Epithelial cell of esophagus (primary cell): ENCODE measurements at places on chromosomes 6 and 20.
A peak's percentile ranks its signal among the peaks of the same experiment; 100 is the strongest.

DNA sequence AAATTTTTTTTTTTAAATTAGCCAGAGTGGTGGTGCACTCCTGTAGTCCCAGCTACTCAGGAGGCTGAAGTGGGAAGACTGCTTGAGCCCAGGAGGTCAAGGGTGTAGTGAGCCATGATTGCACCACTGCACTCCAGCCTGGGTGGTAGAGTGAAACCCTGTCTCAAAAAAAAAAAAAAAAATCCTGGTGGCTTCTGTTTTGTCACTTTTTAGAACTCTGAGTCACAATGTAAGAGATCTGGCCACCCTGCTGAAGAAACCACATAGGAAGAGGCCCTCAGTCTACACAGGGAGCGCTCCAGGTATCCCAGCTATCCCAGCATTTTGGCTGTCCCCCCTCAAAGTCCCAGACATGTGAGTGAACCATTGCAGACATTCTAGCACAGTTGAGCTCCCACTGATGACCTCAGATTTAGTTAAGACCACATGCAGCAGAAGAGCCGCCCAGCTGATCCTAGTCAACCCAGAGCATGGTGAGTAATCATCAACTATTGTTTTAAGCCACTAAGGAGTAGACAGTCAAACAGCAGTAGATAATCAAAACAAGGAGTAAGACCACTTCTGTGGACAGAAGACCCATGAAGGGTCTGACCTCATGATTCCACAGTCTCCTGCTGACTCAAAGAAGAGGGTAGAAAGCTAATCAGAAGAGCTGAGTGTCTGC is 12.7 kb upstream of the ARFGEF2 start:
- no peak for DNase-seq

GRCh38 chr6:14505401-14505800 is 387.8 kb downstream of the CD83 start:
- DNase-seq: no peak

DNA sequence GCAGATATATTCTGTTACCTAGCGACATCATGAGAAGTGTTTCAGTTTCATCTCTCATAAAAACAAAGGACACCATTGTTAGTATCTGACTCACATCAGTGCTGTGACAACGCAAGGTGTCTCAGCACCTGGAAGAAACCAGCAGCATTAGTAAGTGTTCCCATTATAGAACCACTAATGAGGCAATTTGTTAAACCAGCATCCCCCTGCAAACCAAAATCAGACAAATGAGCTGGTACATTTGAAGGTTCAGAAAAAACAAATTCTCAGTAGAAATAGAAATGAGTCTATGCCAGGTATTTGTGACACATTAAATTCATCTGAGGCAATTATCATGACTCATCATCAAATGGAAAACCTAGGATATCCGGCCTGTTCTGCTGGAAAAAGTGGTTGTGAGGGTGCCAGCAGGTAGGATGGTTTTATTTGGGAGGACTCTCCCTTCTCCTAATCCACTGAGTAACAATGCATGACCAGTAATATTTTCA is 151.7 kb downstream of the TMEM200A start:
- peak; percentile 66 for DNase-seq

DNA sequence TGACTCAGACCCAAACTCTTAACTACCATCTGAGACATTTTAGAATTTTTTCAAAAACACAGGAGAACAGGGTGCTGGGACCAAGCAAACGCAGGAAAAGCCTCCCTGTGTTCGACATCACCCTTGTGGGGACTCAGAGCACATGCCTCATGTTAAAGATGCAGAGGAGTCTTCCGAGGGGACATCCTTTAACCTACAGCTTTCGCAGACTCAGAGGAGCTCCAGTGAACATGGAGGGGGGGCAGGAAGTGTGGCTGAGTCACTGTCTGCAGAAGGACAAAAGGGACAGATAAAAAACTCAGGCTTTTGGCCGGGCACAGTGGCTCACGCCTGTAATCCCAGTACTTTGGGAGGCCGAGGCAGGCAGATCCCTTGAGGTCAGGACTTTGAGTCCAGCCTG is 15.1 kb downstream of the BMP7 start:
- DNase-seq: no peak

DNA sequence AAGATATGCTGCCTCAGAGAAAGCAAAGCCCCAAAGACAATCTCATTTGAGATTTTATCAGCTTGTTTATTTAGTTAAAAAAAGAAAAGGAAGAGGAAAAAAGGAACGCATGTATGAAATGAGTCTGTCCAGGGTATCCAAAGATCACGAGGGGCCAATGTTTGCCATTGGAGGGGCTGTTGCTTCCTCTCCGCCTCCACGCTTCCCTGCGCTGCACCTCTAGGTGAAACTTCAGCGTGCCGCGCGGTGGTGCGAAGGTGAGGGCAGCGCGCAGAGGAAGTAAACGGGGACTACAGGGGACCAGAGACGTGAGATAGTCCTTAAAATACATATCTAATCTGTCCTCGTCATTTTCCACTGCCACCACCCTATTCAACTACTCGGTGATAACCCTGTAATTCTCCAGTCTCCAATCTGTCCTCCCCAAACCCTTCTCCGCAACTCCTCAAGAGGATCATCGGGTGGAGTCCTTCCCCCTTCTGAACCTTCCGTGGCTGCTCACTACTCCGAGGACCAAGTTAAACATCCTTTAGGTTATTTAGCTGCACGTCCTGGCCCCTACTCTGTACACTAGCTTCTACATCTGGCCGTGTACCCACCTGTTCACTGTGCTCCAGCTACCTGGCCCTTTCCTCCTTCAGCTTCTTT is 1.1 kb upstream of the DCBLD1 start:
- DNase-seq: no peak

- no peak for DNase-seq
These were observed 5.0 kb upstream of the PXDC1 start for GRCh38 chr6:3756546-3756945.

DNA sequence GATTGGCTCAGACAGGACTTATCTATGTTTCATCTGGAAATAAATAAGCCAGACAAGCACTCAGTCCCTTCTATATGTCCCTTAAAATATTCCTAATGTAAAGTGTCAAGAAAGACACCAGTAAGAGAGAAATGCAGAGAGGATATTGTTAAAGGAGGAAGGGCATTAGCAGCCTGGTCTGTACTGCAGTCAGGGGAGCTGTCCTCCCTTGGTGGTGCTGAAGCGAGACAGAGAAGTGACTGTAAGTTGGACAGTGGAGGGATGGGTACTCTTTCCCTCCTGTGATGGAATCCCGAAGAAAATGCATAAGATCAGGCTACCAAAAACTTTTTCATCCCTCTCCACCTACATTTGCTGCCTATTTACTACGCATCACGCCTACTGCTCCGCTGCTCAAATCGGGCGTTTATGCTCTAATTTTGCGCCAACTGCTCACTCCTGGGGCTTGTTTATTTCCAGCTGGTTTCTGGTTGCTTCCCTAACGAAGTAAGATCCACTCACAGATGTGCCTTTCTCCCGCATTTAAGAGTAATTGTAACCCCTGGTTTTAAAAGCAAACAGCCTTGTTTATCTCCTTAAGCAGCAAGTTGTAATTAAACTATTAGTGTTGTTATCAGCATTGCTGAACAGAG is 35.2 kb downstream of the PHACTR1 start:
- peak; percentile 70 for DNase-seq

DNA sequence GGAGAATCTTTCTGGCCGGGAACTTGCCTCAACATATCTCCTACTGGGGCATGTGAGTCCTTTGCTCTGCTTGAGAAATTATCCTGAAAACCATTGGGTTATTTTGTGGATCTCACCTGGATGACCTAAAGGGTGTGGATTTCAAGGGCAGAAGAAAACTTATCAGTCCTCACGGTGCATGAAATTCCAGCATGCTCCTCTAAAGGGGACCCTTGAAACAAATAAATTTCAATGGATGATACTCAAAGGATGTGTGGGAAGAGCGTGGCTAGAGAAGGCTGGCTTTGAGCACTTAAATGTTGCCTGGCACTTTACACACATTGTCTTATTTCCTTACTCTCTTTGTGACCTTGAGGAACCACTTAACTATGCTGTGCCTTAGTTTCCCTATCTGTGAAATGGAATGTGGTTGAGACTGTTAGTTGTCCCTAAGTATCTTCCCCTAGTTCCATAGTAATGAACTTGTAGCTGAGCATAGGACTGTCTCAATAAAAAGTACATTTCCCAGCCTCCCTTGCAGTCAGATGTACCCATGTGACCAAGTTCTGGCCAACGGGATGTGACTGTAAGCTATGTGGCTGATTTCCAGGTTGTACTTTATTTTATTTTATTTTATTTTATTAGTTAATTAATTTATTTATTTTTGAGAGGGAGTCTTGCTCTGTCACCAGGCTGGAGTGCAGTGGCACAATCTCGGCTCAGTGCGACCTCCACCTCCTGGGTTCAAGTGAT is 81.9 kb upstream of the PTPN1 start:
- no peak for DNase-seq

DNA sequence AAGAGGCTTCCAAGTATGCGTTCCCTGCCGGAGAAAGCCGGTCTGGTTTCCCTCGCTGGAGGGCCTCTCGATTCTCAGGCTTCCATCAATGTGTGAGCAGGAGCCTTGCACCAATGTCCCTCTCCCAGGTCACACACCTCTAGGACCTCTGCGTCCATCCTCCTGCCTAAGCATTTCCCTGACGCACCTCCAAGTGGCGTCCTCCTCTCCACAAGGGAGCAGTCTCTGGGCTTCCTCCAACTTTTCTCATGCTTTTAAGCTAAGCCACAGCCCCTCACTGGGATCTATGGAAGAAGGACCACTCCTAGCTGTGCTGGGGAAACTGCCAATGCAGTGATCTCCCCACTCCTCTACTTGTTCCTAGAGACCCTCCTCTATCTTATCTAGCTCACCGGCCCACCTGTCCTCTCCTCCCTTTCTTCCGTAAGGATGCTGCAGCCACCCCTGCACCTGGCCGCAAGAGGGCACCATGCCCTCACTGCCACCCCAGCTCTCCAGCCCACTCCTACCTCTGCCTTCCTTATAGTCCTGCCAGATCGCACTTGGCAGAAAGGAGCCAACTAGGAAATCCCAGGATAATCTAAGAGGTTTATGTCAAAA is 258.7 kb downstream of the LRFN2 start:
- peak; percentile 66 for DNase-seq

GRCh38 chr6:117559299-117559698 is 43.0 kb downstream of the GOPC start:
- no peak for DNase-seq

- DNase-seq: peak; percentile 94
These were observed 83.4 kb upstream of the NEDD9 start for GRCh38 chr6:11315743-11316437.

DNA sequence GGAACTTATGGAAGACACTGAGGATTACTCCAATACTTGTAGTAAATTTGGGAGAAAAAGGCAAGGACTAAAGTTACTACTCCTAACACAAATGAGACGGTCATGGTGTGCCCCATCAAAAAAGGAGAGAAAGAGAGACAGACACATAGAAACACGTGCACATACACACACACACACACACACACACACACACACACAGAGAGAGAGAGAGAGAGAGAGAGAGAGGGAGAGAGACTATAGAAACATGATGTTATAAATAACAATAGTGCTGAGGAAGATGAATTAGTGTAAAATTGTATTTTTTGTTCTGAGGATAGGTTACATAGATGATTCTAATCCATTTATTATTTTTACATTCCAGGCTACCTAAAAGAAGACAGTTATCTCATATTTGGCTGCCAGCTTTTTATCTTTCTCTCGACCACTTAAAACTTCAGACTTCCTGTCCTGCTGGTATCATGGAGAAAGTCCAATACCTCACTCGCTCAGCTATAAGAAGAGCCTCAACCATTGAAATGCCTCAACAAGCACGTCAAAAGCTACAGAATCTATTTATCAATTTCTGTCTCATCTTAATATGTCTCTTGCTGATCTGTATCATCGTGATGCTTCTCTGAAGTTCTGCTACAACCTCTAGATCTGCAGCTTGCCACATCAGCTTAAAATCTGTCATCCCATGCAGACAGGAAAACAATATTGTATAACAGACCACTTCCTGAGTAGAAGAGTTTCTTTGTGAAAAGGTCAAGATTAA is 10.5 kb downstream of the PLN start:
- no peak for DNase-seq

DNA sequence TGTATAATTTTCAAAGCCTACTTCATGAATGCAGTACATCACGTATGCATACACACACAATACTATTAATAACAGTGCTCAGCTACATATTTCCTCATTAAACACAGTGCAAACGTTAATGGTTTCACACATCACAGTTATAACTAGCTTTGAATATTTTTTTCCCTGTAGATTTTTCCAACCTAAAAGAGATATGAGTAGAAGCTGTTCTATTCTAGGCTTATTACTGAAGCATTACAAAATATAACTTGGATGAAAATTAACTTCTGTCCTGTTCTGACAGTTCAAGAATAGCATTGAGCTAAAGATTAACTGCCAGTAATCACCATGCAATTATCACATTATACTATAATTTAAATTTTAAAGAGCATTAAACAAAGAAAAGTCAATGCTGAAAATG is 6.2 kb downstream of the LMBRD1 start:
- DNase-seq: no peak

- no peak for DNase-seq
These were observed 24.4 kb downstream of the DIDO1 start for GRCh38 chr20:62901891-62902290.

- no peak for DNase-seq
These were observed 120.9 kb downstream of the OLIG3 start for GRCh38 chr6:137373296-137373695.

- DNase-seq: no peak
These were observed 11.7 kb downstream of the RAB22A start for GRCh38 chr20:58321205-58321604.

DNA sequence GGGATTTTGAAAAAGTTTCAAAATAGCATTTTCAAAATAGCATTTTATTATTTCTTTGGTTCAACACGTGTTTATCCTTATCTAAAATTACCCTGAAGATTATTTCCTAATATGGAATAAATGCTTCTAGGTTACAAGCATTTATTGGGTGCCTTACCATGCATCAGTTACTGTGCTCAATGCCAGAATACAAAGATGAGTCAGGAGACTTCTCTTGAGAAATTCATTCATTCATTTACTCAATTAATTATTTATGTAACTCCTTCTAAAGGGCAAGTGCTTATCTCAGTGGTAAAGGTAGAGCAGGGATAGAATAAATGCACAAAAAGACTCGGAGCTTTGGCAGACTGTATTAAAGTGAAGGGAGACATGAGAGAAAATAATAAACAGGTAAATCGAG is 150.1 kb upstream of the PDE7B start:
- peak; percentile 27 for DNase-seq

- DNase-seq: peak; percentile 45
These were observed 54.3 kb downstream of the ADGRF5 start for GRCh38 chr6:46867411-46867810.

DNA sequence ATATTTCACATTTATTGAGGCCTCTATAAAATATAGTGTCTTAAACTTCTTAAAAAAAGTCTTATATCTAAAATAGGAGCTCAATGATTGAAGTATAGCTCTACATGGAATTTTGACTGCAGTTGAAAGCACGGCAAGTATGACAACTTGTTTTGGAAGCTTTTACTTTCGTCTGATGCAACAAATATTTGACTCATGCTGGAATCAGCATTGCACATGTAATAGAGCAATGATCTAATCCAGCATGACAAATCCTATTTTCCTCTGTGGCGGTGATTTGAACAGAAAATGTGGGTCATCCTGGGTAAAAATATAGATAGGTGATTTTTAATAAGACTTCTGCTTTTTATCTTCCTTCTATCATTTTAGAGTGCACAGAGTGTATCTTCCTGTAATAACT is 111.6 kb downstream of the TINAG start:
- peak; percentile 96 for DNase-seq

GRCh38 chr6:1215884-1216487 is 95.9 kb upstream of the FOXQ1 start:
- DNase-seq: no peak

- no peak for DNase-seq
These were observed 164.8 kb upstream of the GGTLC1 start for GRCh38 chr20:24153101-24154040.

- no peak for DNase-seq
These were observed at the start of gene RIMS1 for GRCh38 chr6:71886184-71887005. RIMS1 (plus strand) TSS chr6:71886550; CDS start chr6:71887024, 474 bp downstream.
